ENCODE measurements at places on chromosomes 4 and X.

- DNase-seq: no peak
These were observed 405.2 kb downstream of the PPARGC1A start for GRCh38 chr4:23484689-23485088.

DNA sequence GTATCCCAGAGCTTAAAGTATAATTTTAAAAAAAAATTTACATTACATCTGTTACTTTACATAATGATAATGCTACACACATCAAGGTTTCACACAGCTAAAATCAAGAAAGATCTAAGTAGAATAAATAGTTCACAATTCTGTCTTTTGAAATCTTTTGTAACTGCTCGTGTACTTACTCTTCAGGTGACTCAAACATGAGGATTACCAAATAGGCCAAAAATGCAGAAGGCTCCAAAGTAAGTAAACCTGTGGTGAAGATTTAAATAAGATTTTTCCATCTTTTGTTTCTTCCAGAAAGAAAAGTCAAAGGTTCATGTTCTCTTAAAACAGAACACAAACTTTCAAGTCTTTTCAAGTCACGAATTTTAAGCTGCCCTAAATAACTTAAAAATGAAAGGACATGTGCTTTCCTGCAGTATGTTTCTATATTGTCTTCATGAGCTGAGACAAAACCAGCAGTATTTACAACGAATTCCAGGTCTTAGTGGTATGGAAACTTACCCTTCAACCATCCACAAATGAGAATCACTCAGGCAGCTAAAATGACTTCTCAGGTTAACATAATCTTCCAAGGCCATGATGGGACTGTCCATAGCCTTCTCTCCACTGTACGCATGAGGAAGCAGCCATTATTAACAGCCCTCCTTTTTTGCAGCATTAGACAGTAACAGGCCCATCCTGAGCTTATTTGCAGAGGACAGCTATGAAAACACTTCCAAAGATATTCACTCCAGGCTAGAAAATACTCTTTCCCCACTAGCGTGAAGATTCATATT, 172.8 kb upstream of the EDNRA start:
- DNase-seq: no peak

- DNase-seq: no peak
These were observed 554.3 kb upstream of the TENM3 start for GRCh38 chr4:181688872-181689271.

DNA sequence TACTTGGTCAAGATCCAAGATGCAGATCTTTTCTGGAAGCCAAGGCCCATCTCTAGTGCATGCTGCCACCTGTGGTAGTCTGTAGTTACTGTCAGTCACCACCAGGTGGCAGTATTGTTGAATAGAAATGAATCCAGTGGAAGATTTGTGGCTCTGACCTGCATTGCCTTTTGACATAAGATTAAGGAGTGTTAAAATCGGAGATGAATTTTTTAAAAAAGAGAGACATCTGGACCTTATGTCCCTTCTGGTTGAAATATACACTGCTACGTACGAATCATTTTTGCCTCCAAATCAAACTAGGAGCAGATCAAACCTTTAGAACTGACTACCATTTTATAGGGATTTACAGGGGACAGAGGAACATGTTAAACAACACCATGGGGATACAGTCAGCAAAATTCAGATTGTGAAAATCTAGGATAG, 46.9 kb upstream of the RHOH start:
- DNase-seq: peak; percentile 89

DNA sequence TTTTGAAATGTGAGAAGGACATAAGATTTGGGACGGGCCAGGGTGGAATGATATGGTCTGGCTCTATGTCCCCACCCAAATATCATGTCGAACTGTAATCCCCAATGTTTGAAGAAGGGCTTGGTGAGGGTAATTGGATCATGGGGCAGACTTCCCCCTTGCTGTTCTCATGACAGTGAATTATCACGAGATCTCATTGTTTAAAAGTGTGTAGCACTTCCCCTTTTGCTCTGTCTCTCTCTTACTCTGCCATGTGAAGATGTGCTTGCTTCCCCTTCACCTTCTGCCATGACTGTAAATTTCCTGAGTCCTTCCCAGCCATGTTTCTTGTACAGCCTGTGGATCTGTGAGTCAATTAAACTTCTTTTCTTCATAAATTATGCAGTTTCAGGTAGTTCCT, 17.5 kb downstream of the MTMR8 start:
- DNase-seq: no peak

DNA sequence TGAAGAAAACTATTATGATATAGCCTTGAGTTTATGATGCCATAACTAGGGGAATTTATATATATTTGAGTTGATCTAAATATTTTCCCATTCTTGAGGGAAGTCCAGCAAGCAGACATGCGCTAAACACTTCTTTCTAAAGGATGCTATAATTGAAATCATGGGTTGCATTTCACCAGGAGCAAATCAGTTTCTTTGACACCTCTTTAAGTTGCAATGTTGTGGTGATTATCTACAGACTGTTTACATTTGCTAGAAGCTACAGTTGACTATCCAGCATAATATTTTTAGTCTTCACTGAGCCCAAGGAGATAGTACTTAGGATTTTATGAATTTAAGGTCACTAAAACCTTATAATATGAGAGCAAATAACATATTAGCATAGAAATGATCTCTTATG, 43.9 kb downstream of the ANAPC4 start:
- DNase-seq: no peak

DNA sequence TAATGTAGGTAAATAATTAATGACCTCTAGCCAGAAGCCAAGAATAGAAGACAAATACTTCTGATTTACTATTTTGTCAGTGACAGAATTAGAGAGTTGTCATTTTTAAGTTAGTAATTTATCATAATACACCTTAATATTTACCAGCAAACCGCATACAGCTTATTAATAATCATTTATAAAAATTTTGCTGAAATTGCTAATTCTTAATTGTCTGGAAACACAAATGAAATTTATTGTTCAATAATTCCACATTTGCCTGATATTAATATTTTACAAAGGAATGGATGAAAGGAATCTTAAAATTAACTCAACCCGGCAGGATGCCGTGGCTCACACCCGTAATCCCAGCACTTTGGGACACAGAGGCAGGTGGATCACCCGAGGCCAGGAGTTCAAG, 44.7 kb downstream of the PROM1 start:
- DNase-seq: no peak

DNA sequence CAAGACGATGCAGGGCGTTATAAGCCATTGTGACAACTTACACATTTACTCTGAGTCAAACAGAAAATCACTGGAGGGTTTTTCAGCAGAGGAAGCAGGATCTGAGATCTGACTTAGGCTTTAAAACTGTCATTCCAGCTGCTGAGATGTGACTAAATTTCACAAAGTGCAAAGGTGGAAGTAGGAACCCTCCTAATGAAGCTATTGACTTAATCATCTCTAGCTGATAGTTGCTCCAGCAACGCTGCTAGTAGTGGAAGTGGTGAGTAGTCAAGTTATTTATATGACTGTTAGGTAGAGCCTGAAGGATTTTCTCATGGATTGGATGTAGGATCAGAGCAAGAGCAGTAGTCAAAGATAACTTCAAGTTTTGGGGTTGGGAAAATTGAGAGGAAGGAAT, 218.6 kb downstream of the GRID2 start:
- no peak for DNase-seq

DNA sequence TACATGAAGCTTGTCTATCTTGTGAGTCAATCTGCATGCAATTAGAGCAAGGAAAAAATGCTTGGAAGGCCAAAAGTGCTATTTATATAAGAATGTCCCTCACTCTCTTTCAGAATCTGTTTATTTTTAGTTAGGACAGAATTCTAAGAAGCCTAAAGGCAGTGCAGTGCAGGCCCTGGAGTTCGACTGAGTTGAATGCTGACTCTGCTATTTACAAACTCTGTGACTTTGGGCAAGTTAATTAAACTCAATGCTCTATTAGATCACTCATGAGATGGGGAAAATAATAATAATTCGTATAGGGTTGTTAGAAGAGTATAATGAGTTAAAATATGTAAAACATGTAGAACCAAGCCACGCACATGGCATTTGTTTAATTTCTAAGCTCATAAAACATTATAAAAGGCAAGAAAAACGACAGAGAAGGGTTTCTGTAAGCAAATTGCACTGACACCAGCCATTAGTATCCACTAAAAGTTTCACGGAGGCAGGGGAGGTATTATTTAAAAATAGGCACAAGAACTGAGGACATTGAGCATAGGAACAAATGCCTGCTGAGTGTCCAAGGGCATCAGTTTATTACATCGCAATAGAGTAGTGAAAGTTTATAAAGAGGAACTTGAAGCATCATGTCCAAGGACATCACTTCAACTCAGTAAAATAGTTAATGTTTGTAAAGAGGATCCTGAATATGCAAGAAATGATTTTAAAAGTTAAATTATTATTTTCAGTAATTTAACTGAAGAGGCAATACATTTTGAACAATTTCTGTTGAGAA, 115.0 kb upstream of the INPP4B start:
- no peak for DNase-seq

DNA sequence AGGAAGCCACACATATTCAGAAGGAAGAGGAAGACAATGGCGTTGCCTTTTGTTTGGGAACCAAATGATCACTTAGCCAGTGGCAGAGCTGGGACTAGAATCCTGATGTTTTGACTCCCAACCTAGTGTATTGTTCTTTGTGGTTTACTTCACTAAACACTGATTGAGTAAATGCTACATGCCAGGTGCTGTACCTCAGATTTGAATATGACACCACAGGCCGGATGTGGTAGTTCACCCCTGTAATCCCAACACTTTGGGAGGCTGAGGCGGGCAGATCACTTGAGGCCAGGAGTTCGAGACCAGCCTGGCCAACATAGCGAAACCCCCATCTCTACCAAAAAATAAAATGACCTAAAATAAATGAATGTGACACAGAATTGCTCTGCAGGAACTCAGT, 8.4 kb downstream of the NDUFA1 start:
- DNase-seq: peak; percentile 10

- no peak for DNase-seq
These were observed 93.0 kb upstream of the MTM1 start for GRCh38 chrX:150475461-150475860.

GRCh38 chr4:26491449-26492170, 1.3 kb upstream of the CCKAR start:
- DNase-seq: no peak

DNA sequence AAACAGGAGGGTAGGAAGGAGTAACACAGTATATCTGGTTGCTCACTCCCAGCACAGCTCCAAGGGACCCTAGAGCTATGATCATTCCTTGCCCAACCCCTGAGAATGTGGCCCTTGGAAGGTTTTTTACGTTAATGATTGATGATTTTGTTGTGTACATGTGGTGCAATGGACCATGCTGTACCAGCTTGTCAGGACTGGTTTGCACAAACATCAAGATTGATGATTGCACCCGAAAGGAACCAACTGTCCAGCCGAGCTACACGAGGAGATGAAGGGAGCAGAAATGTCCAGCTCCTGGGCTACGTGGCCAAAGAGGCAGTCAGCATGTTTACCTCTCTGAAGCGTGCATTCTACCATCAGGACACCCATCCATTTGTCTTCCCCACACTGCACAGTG, 83.2 kb upstream of the USP9X start:
- no peak for DNase-seq

GRCh38 chrX:128781506-128781905, 729.3 kb upstream of the ACTRT1 start:
- DNase-seq: peak; percentile 31

GRCh38 chr4:153528705-153529485, 62.7 kb downstream of the TMEM131L start:
- no peak for DNase-seq

DNA sequence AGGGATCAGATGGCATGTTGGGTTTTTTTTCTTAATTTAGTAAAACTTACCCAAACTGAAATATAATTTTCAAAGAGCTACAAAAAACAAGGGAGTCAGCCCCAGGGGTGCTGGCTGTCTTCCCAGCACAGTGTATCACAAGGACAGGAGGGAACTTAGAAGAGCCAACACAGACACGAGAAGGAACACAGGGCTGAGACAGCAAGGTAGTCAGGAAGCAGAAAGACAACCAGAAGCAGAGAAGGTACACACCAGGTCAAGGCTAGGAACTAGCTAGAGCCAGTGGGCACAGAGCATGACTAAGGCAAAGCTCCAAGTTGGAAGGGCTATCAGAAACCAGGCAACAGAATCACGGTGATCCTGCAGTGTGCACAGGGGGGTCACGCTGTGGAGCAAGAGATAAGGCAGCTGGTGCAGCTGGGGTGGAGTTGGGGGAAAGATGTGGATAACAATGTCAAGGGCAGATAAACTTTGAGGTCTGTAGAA, 168.7 kb downstream of the NR3C2 start:
- DNase-seq: no peak

Data from activated CD4-positive, alpha-beta T cell treated with anti-CD3 and anti-CD28 coated beads, Interleukin-2, amount 10 ng/mL, durations not matched to agents 7 days and 5 days (primary cell).